Stimulated activated naive CD4-positive, alpha-beta T cell treated with Interleukin-2 at 50 U/mL for 16 hours (primary cell): ENCODE measurements at places on chromosomes 12 and 14.

GRCh38 chr14:101134161-101134631 lies 230.7 kb upstream of the RTL1 start:
- DNase-seq, result no peak

DNA sequence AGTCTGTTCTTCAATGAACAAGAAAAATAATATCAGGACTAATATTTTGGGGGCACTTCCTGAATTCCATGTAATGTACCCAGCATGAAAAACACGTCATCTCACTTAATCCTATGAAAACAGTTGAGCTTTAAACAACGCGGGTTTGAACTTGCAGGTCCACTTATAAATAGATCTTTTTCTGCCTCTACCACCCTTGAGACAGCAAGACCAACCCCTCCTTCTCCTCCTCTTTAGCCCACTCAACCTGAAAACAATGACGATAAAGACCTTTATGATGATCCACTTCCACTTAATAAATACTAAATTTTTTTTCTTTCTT lies 203.9 kb upstream of the KRR1 start:
- no peak for DNase-seq

GRCh38 chr14:63686926-63687325 lies 40.9 kb downstream of the SGPP1 start:
- DNase-seq, result no peak

DNA sequence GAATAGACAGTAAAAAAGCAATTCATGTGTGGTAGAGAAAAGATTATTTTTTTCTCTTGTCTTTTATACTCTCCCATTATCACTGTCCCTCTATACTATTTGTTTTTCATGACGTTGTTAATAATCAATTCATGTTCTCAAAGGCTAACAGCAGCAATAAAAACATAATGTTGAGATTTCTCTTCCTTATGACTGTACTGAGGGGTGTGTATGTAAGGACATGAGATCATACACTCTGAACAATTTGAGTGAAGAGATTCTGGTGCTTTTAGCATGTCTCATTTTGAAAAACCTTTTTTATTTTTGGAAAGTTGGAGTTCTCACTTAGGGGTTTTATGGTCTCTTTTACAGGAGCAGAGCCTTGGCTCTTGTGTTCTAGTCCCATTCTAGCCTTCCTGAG lies 3.8 kb upstream of the TSPAN8 start:
- no peak for DNase-seq

GRCh38 chr12:27539191-27539631 lies 15.2 kb downstream of the PPFIBP1 start:
- no peak for DNase-seq

DNA sequence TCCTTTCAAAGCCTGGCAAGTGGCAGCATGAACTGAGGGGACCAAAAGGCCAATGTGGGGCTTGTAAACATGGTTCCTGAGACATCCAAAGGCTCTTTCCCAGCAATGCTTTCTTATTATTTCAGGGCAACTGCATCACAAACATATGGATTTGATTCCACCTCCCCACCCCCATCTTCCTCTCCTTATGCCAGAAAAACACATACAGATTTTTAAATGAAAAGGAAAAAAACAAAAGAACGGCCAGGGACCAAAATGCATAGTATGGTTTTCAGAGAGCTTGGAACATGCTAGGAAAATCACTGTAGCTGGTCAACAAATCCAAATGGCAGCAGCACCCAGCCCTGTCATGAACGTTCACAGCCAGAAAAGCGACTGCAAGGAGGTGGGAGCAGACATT lies 167.6 kb downstream of the ANO2 start:
- no peak for DNase-seq

DNA sequence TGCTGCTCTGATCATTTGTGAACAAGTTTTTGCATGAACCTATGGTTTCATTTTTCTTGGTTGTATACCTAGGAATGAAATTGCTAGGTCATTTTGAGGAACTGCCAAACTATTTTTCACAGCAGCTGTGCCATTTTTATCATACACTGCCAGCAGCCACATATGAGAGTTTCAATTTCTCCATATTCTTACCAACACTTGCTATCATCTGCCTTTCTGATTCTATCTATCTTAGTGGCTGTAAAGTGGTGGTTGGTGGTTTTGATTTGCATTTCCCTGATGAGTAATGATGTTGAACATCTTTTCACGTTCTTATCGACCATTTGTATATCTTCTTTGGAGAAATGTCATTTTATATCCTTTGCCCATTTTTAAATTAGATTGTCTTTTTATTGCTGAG lies 146.1 kb downstream of the C12orf75 start:
- no peak for DNase-seq

DNA sequence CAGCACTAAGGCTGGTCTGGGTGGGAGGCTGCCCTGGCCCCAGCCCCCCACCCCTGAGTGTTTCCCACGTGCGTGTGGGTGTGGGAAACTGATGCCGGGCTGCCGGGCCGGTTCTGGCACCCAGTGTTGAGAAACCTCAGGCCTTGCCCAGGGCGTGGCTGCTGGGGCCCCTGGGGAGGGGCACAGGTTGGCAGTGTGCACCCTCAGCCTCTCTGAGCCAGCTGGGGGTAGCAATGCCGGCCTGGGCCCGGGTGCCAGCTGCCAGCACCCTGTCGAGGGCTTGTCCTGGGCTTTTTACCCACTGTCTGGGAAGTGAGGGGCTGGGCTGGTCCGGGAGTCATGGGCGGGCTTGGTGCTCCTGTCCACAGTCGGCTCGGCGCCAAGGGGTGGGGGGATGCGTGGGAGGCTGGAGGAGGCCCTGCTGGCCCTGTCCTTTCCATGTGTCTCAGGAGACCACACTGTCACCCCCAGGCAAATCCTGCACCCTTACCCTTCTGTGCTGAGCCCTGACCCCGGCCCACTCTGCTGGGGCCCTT lies 15.7 kb downstream of the ASPG start:
- no peak for DNase-seq

- DNase-seq, result no peak
Observed at GRCh38 chr12:110088936-110089335, 35.2 kb upstream of the IFT81 start.

GRCh38 chr12:125687820-125688219 lies 622.6 kb downstream of the AACS start:
- no peak for DNase-seq

DNA sequence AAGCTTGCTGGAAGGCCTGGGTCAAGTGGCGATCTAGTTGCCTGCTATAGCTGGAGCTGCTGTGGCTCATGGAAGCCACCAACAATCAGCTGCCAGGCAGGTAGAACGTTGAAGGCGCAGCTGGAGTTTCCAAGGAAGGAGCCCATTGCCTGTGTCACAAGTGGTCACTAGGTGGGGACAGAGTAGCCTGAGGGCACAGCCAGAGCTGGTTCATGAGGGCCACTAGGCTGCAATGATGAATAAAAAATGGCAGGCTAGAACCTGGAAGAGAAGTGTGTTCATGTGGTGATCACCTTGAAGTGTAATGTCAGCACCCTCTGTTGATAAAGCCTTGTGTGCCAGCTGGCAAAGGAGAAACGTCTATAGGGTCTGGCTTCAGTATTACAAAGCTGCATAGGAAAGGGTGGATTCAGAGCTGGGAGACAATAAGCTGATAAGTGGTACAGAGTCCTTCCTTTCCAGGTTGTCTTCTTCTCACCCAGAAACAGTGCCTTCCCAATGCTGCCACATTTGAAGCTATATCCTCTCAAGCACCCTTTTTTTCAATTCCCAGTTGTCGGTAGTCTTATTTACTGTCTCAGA lies 165.8 kb downstream of the EMP1 start:
- peak; percentile 5 for DNase-seq

- DNase-seq, result no peak
Observed at GRCh38 chr12:88360343-88360742, 218.2 kb downstream of the TMTC3 start.

GRCh38 chr12:102388469-102388868 lies 91.9 kb downstream of the IGF1 start:
- no peak for DNase-seq

DNA sequence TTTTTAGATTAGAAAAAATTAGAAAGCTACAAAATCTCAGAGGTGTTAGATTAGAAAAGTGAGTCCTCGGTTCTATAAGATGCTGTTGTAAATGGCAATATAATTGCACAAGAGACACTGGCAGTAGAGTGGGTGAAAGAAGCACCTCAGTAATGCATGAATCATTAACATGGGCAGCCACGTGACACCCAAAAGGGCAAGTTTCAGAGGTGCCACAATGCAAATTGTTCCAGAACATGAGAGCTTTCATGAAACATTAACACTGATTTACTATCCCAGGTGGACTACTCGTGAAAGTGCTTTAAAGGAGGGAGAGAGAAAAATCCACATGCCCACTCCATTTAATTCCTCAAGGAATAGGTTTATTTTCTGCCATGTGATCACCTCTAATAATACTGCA lies 108.4 kb downstream of the PTPRR start:
- no peak for DNase-seq

GRCh38 chr14:100307766-100308426 lies 1.7 kb upstream of the SLC25A29 start:
- DNase-seq, result no peak

- peak; percentile 34 for DNase-seq
Observed at GRCh38 chr14:99055816-99056215, 216.2 kb downstream of the BCL11B start.

- DNase-seq, result no peak
Observed at GRCh38 chr12:132178316-132178715, 34.1 kb downstream of the NOC4L start.

DNA sequence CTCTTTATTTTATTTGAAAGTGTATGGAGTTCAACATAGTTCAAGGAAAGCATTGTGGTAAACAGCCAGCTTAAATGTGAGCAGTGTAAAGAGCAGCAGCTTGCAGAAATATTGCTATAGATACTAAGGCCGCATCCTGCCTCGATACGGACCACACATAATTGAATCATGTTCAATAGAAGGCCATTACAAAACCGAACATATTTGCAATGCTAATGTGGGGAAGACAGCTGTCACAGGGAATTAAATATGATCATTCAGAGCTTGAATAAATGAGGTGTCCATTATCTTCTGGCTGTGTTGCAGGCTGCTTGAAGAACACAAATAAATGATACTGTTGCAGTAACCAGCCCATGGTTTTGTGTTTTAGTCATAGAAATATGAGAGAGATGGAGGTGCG lies 173.2 kb downstream of the BRMS1L start:
- no peak for DNase-seq

- DNase-seq, result no peak
Observed at GRCh38 chr12:32437095-32437515, 37.7 kb downstream of the FGD4 start.

GRCh38 chr12:53060064-53060720 lies 10.3 kb downstream of the TNS2 start:
- DNase-seq, result no peak

- DNase-seq, result peak; percentile 21
Observed at GRCh38 chr12:48999371-49000131, at the start of gene DDN. Gene DDN, minus strand, starts transcription at chr12:48999375. Its CDS starts 88 bp downstream, at chr12:48999287.

DNA sequence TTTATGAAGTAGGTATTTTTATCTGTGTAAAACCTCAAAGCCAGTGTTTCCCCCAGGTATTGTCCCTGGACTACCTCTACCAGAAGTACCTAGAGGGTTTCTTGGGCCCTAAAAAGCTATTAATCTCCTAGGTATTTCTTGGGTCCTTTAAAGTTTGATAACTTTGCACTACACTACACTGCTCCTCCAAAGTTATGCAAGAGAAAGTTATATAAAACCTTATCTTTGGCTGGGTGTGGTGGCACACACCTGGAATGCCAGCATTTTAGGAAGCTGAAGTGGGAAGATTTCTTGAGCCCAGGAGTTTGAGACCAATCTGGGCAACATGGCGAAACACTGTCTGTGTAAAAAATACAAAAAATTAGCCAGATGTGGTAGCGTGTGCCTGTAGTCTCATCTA lies 34.9 kb downstream of the PTPN21 start:
- DNase-seq, result no peak

- DNase-seq, result no peak
Observed at GRCh38 chr12:14777271-14777670, 26.0 kb downstream of the WBP11 start.

GRCh38 chr12:101527682-101528081 lies 52.5 kb downstream of the SPIC start:
- DNase-seq, result no peak

GRCh38 chr14:23277189-23277588 lies 8.7 kb downstream of the HOMEZ start:
- DNase-seq, result no peak

GRCh38 chr14:103628684-103629502 lies at the start of gene KLC1:
Gene KLC1, plus strand, starts transcription at chr14:103629211. Its CDS starts 25,354 bp downstream, at chr14:103654565.
- peak; percentile 80 for DNase-seq

DNA sequence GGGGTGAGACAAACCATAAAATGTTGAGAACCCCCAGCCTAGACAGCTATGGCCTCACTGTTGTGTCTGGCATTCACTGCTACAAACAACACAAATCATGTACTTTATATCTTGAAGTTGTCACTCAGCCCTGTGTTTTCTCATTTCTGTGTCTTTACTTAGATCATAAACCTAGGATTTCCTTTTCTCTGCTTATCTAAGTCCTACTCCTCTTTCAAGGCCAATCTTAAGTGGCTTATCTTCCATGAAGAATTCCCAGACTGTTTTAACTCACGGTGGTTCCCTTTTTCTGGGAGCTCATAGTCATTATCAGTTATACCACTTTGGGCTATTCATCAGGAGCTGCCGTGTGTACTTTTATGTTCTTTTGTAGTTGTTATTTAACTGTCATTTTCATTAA lies 42.1 kb downstream of the FLRT2 start:
- DNase-seq, result no peak

DNA sequence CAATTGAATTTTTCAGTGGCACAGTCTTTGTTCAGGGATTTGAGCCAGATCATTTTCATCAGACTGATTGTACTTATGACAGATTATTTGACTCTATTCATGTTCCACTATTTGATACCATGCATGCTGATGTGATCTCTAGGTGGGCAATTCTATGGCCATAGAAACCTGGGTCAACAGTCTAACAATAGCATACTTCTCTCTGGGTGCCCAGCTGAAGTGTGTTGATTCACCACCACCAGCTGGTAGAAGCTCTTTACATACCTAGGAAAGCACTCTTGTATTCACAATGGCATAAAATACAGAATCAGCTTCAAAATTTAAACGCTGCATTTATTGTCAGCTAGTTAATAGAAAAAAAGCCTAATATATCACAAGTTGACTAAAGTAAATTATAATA lies 90.2 kb upstream of the TMTC2 start:
- DNase-seq, result no peak

DNA sequence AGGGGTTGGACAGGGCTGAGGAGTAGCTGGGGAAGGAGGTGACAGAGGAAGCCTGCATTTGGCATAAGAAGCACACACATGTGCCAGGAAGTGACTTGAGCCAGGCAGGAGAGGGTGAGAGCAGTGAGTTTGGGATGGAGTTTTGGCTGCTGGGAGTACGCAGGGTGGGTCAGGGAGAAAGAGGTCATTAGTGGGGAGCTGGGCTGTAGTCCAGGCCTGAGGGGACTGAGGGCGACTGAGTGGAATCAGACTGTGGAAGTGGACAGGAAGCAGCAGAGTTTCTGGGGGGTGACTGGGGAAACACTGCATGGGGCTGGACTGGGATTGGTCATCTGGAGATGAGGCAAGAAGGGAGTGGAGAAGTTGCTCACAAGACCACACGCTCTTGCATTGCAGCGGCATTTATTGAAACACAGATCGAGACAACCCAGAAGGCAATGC lies 7.6 kb downstream of the KRT85 start:
- DNase-seq, result no peak

- DNase-seq, result no peak
Observed at GRCh38 chr12:109572506-109572845, 828 bp downstream of the MMAB start.

GRCh38 chr12:31017535-31017934 lies 56.1 kb upstream of the DDX11 start:
- no peak for DNase-seq
